Smooth muscle cell of bladder (primary cell): ENCODE measurements at places on chromosomes 3 and 15. TPM values are rescaled to one million over a fixed set of nuclear protein-coding genes. Genes with fewer than 3 reads are reported as not detected.

Gene PLA2G4F
- total RNA-seq: not detected in 2 replicates

Gene TUSC2
- total RNA-seq: 10.7 and 16.5 TPM in 2 replicates

Gene NISCH
- total RNA-seq: 53.8 and 76.9 TPM in 2 replicates

Gene BFSP2
- not detected in 2 replicates for total RNA-seq
